GM12878 (cell line): ENCODE measurements at places on chromosomes 7 and 10.

GRCh38 chr10:123086281-123086680, 49.5 kb upstream of the HMX3 start:
- DNase-seq, result no peak

DNA sequence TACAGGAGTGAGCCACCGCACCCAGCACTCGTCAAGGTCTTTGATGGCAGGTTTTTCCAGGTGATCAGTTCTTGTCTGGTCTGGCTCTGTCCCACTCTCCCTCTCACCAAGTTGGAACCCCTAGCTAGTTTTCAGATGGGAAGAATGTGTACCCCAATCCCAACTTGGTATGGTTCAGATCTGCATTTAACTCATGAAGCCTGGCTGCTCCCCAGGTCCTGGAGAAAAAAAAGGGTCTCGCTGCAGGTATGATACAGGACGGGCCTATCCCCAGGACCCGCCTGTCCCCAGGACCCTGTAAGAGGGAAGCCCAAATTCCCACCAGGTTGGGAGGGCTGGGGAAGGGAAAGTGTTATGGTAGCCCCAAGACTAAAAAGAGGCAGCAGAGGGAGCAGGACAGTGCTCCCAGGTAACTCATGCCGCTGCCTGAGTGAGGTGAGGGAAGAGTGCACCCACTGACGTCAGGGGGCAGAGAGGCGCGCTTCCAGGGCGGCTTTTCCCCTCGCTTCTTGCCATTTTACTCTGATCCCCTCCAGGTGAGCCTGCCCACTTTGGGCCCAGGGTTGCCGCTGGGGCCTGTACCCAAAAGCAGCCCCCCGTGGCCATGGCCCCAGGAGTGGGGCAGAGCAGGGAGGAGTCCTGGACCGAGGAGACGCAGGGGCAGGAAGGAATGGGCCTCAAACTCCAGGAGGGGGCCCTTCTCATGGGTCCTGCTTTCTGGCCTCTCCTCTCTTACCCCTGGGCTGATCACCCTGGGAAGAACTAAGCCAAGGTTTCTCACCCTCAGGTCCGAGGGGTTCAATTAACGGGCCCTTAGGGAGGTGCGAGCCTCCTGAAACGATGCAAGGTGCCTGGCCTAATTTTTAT, 36.4 kb upstream of the SRRM3 start:
- DNase-seq, result no peak

DNA sequence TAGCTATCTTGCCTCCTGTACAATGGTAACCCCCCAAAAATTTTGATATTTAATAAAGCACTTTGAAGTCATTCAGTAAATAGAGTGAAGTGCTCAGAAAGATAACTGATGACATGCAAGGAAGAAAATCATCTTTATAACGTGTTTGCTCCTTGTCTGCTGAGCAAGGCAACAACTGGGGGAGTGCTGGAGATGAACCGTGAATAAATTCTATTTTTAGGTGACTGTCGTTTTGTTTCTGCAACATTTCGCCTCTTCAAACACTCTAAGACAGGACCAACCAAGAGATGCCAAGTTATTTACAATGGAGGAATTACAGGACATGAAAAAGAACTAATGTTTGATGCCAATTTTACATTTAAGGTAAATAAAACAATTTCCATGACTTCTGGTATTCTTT, 9.4 kb downstream of the AS3MT start:
- no peak for DNase-seq

DNA sequence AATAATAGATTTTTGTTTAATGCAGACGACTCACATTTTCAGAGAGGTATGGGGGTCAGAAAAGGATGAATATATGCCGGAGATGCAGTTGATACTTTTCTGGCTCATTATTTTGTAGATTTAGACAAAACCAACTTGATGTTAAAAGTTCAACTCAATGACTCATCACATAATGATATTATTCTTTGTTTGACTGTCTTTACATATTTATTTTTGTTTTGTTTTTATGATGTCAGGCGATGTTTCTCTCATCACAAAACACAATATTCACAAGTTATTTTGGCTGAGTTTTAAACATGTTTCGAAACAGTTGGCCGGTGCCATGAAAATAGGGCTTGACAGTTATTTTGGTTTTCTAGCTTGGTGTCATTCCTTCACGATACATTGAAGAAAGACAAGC, 1.3 kb downstream of the GJD4 start:
- no peak for DNase-seq

DNA sequence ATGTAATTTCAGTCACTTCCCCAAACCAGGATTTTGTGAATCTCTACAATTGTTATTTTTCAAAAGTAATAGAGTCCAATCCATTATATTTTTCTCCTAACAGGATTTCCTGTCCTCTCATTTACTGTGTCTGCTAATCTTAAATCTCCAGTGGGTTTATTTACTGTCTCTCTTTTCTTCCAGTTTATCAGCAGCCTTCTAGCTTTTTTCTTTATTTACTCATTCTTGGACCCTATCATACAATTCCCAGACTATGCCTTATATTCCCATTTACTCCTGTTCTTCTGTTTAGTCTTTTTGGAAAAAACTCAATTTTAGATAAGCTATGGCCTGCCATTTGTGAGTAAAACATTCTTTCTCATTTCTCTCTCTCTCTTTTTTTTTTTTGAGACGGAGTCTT, 94.7 kb downstream of the STK31 start:
- no peak for DNase-seq

DNA sequence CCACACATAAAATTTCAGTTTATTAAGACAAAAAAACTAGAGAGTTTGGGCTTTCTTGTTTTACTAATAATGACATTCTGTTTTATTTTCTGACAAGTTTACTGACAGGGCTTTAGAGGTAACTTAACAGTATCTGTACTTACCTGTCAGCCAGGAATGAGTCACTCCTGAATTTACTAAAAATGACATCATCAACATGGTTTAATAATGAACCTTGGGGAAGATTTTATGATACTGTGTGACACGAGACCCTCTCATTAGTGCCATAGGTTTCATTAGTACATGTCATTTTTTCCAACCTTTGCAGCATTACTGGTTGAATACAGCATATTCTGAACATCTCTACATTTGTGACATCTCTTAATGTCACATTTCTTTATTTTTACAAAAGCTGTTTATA, 131.1 kb downstream of the KCND2 start:
- no peak for DNase-seq

GRCh38 chr10:16741540-16741939, 75.7 kb downstream of the RSU1 start:
- no peak for DNase-seq

- no peak for DNase-seq
Measured at GRCh38 chr7:17624379-17624778, 315.9 kb downstream of the SNX13 start.

- no peak for DNase-seq
Measured at GRCh38 chr7:71633551-71634008, 501.6 kb downstream of the GALNT17 start.

GRCh38 chr10:104076743-104077160, 8.9 kb downstream of the COL17A1 start:
- no peak for DNase-seq

GRCh38 chr10:16009785-16010184, 149.5 kb upstream of the MINDY3 start:
- DNase-seq, result no peak

- no peak for DNase-seq
Measured at GRCh38 chr10:36094096-36094495, 452.0 kb upstream of the FZD8 start.

DNA sequence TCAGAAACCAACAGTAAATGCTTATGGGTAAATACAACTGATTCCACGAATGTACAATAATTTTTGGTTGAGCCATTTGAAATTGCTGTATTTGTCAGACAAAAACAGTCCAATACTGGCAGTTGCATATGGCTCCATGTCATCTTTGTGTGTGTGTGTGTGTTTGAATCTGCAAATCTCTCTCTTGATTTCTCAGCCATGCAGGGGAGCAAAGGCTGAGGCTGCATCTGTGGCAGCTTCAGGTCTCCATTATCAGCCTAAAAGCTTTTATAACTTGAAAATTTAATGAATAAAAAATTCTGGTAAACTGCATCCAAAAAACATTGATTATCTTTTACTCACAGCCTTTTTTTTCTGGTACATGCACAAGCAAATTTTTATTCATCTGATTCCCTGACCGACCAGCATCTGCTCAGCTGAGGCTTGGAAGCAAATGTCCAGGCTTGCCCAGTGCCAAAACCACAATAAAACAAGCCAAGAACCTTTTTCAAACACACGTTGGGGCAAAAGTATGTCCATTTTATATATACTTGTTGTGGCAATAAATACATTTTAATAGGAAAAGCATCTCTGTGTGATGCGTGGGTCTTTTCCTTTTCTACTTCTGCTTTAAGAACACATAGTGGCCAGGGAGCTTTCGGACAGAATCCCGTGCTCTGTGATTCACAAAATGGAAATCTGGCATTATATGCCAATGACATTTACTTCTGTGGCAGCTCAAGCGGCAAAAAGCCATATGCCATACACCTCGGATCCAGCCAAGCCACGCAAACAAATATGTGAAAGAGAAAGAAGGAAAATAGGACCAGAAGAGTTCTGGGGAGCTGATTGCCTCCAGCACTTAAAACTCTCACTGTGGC, 275.6 kb upstream of the AOAH start:
- no peak for DNase-seq

- no peak for DNase-seq
Measured at GRCh38 chr7:31633894-31634494, 53.0 kb upstream of the PPP1R17 start.

- no peak for DNase-seq
Measured at GRCh38 chr10:11012421-11013295, 5.0 kb upstream of the CELF2 start.

GRCh38 chr7:82625377-82625776, 181.8 kb upstream of the CACNA2D1 start:
- DNase-seq, result no peak

GRCh38 chr7:121941830-121942229, 68.9 kb downstream of the PTPRZ1 start:
- DNase-seq, result no peak

DNA sequence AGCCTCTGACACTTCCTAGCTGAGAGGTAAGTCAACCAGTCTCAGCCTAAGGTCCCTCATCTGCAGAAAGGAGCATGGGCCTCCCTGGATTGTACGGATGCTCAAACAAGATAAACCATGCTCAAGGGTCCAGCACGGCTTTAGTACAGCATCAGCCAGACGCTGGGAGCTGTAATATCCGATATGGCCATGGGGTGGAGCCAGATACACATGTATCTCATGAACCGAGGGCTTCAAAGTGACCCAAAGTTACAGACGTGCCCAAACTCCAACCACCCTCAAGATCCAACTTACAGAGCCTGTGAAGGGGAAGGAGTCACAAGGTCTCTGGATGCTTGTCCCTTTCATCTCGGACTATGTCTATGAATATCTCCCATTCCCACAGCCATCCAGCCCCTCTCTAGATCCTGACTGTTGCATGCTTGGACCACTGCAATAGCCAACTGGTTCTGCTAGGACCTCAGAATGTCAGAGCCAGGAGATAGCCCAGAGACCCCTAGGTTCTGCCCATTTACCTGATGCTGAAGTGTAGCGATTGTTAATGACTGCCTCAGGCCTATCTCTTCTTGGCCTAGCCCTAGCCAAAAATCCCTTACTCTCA, 142.4 kb downstream of the SH3PXD2A start:
- DNase-seq, result no peak

DNA sequence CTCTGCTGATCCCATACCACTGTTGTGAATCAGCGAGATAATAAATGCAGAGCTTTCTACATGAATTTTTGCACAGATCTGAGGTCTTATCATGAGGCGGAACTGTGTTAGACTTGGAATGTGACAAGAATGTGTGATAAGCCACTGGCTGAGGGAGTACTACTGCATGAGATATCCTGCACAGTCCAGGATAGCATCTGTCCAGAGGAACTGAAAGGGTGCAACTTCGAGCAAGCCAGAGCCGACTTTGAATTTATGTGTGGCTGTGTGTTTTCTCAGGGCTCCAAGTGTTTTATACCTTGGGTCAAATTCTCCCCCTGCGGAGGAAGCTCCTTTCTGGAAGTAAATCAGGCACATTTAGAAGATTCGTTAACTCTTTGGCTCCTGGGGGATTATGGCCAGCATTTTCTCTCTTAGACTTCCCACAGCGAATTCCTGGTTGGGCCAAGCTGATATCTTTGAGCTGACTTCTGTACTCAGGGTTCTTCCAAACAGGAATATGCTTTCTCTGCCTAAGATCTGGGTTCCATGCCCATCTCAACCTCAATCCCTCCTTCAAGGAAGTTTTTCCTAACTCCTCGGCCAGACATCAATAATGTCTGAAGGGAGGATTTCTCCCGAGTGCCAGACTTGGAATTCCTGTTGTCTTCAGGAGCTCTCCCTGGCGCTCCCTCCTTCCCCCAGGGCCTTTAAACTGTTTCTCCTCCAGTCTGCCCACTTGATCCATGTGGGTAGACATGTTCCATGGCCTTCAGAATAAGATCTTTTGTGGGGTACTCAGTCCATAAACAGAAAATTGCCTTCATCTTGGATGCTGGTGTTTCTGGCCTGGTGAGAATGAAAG, 2.5 kb upstream of the MEST start:
- no peak for DNase-seq

- no peak for DNase-seq
Measured at GRCh38 chr10:3094609-3095036, 27.3 kb downstream of the PFKP start.

- no peak for DNase-seq
Measured at GRCh38 chr10:44818701-44819127, 92.4 kb upstream of the TMEM72 start.

DNA sequence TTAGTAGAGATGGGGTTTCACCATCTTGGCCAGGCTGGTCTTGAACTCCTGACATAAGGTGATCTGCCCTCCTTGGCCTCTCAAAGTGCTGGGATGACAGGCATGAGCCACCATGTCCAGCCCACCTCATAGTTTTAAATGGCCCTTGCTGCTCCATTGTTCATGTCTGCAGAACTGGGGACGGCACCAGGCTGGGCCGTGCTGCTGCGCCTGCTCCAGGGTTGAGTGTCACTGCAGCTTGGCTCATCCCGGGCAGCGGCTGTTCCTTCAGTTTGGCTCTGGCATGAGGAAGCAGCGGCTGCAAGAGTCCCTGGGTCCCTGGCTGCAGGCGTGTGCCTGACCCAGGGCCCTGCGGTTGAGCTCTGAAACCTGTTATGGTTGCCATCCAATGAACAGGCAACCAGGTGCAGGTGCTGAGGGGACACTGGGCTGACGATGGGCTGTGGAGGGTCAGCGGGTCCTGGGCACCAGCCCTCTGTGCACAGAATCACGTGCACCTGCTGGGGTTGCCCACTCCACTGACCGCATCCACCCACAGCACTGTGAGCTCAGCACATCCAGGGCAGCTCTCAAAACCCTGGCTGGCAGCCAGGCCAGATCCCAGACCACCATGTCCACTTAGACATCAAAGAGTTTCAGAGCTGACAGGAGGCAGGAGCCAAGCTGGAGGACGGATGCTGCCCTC, 70.2 kb upstream of the PPP2R2D start:
- no peak for DNase-seq
